ENCODE measurements at places on chromosomes 3 and 15. TPM values are rescaled to one million over a fixed set of nuclear protein-coding genes. Genes with fewer than 3 reads are reported as not detected.

GRCh38 chr3:129820587-129820986 lies 72.9 kb downstream of the TMCC1 start:
- DNase-seq: no peak

Gene RAB6B
- 4.1 TPM for total RNA-seq

- DNase-seq: no peak
These were observed 153.6 kb upstream of the ZNF717 start for GRCh38 chr3:75938921-75939320.

Gene DNASE1L3
- not detected for total RNA-seq

GRCh38 chr15:70907784-70908471 lies 15.3 kb downstream of the LRRC49 start:
- DNase-seq: no peak

- no peak for DNase-seq
These were observed 70.2 kb downstream of the FAM43A start for GRCh38 chr3:194755671-194756459.

DNA sequence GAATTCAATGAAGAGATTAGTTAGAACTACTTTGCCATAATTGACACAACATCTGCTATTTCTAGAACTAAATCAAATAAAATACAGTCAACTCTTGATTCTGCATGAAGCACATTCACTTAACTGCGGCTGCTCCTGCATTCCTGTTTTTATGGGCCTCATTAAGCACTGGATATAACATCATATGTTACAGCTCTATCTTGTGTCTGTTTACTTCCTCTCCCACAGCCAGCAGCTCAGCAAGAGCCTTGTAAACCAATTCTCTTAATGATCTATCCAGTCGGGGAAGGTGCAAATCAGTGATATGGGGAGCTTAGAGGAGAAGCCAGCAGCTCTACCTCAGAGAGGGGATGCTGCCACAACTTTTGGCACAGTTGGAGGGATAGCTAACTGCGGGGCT lies 329.2 kb downstream of the ARRDC4 start:
- no peak for DNase-seq

- DNase-seq: no peak
These were observed 406.1 kb downstream of the VPS13C start for GRCh38 chr15:61654002-61654740.

Gene SMAD6
- 9.0 TPM for total RNA-seq

- DNase-seq: no peak
These were observed 797.6 kb downstream of the ROBO2 start for GRCh38 chr3:77837456-77838025.

- no peak for DNase-seq
These were observed 119.2 kb downstream of the OSBPL10 start for GRCh38 chr3:31861826-31862225.

Gene UBE3A
- 46.3 TPM for total RNA-seq

GRCh38 chr3:129837065-129837642 lies 56.4 kb downstream of the TMCC1 start:
- DNase-seq: peak; percentile 4

GRCh38 chr3:70603103-70603502 lies 290.7 kb upstream of the MDFIC2 start:
- DNase-seq: no peak

Gene STRA6
- 1.8 TPM for total RNA-seq

Gene FRMD5
- total RNA-seq: 9.9 TPM

GRCh38 chr3:67015702-67016484 lies 17.8 kb downstream of the KBTBD8 start:
- DNase-seq: no peak

Gene MELTF
- 28.6 TPM for total RNA-seq

Gene RPL22L1
- 323 TPM for total RNA-seq

DNA sequence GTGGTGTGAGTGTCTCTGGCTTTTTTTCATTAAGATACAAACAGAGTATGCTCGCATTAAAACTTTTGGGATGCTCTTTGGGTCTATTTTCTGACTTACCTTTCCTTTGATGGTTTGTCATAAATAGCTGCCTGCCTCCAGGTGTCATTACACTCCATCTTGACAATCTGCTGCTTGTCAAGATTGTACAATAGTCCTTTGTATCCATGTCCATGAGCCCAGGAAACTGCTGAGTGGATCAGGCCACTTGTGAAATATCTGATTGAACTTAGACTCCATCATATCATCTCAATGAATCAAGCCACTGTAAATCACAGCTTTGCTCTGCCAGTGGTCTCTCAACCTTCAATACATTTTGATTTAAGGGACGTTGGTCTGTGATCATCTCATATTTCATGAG lies 135.2 kb downstream of the ECT2 start:
- no peak for DNase-seq

- no peak for DNase-seq
These were observed 820.4 kb downstream of the OTOL1 start for GRCh38 chr3:162317046-162317445.

GRCh38 chr3:122668930-122669730 lies 11.5 kb upstream of the PARP14 start:
- peak; percentile 62 for DNase-seq

DNA sequence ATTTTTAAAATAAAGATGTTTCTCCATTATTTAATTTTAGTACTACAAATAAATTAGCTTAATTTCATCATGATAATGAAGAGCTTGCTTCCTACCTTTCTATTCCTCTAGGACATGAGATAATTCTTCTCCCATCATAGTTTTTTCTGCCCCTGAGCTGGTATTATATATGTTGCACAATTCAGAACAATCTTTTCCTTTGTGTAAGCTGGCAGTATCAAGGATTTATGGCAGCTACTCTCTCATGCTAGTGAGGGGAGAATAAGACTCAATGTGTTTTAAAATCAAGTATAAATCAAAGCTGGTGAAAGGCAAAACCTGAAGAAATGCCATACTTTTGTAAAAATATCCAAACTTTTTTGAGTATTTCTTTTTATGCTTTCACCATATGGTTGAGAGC lies 1405.3 kb downstream of the SI start:
- no peak for DNase-seq

Gene LRRIQ4
- 0.41 TPM for total RNA-seq

Gene COX17
- 27.4 TPM for total RNA-seq

DNA sequence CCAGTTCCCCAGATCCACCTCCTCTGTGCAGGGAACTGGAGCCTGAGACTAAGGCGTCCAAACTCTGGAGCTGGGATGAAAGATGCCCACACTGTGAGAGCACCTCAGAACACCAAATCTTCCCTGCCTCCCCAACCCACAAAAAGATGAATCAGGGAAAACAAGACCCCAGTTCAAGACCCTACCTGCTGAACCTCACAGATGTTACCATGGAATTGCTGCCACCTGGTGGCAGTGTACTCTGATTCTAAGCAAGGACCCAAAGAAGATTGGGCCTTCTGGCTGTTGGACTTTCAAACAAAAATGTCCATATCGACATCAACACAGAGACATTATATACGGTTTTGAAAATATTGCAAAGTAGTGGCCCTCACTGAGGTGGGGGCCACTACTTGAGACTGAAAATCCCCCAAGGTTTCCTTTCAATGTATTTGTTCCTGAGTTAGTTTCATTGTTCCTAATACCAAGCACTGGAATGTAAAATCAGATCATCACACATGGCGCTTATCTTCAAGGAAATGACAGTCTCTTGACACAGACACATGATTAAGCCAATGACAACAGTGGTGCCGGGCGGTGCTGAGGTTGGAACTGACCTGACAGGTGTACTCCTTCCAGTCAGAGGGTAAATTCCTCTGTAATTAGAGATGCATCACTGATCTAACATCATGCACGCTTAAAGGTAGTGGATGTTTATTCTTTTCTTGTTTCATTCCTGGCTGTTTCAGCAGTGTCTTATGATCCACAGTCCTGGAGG lies 67.6 kb downstream of the SLC6A11 start:
- no peak for DNase-seq

Gene RTP1
- total RNA-seq: not detected

GRCh38 chr15:57881361-57881760 lies 174.8 kb downstream of the POLR2M start:
- DNase-seq: no peak

Gene SLC22A14
- 0.58 TPM for total RNA-seq

Gene PRSS50
- 0.29 TPM for total RNA-seq

Gene SCAPER
- 20.8 TPM for total RNA-seq

- no peak for DNase-seq
These were observed 93.0 kb downstream of the AAGAB start for GRCh38 chr15:67161412-67161811.

DNA sequence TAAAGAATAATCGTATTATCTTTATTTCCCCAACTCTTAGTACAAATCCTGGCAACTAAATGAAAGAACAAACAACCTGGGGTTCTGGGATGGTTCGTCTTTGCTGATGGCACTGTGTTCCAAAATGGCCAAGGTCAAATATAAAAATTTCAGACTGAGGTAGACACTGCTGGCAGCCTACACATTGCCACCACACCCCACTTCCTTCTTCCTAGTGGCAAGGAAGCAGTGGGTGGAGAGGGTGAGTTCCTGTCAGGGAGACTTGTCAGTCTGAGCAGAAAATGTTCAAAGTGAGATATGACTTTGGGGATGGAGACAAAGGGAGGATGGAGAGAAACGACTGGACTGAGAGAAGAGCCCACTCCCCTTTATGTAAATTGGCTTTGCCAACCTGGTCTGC lies 69.6 kb downstream of the LMCD1 start:
- no peak for DNase-seq

Gene SMCO1
- total RNA-seq: not detected

- no peak for DNase-seq
These were observed 2.0 kb downstream of the C2CD4A start for GRCh38 chr15:62068810-62069167.
